Large intestine (tissue), 12 donors: ENCODE measurements at places on chromosomes 3 and 15.

- peak; percentile 49 for DNase-seq
These were observed 8.1 kb downstream of the CAV3 start for GRCh38 chr3:8741581-8742261.

- DNase-seq: no peak
These were observed 51.2 kb downstream of the GRK7 start for GRCh38 chr3:141814375-141814774.

DNA sequence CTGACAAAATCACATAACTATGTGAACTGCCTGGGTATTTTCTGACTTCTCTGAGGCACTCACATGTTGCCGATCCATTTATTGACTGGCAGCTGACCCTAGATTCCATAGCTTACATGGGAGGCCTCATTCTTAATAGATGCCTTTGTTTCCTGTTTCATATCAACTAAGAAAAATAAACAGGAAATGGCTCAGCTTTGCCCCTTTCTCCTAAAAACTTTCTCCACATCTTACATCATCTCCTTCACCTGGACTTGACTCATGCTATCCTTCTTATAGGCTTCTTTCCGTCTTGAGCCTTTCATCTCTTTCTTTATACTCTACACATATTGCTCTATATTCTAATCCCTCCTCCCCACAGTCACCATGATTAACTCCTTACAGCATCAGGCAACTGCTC, 38.0 kb downstream of the TXNRD3 start:
- no peak for DNase-seq

GRCh38 chr15:31893780-31894179, 136.5 kb upstream of the CHRNA7 start:
- no peak for DNase-seq

DNA sequence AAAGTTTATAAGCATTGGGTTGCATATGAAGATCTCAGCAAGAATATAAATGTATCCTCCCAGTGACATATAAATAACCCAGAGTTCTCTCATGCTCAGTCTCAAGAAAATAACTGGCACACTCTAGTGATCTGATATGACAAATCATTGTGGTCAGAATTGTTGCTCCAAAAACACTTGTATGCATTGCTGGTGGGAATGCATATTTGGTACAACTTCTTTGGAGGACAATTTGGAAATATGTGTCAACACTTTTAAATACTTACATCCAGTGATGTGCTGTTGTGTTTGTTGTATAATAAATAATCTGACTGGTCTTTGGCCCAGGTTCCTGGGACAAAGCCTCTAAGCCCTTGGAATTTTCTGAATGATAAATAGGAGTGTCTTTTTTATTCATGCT, 66.7 kb upstream of the STT3B start:
- no peak for DNase-seq

DNA sequence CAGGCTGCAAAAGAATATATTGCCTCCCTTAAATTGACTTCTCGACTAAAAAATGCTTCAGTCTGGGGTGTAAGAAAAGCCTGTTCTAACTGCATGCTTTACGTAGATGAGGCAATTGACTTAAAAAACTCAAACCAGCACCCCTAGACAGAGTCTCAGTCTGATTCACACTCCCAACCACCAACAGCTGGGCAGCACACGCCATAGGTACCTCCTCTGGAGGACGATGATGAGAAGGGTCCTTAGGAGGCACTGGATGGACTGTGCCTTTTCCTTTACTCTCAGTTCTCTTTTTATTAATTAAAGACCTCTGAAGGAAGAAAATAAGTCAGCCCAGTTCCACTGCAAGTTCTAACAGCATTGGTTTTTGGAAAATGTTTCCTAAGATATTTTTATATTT, 175.0 kb downstream of the PDZRN3 start:
- no peak for DNase-seq

DNA sequence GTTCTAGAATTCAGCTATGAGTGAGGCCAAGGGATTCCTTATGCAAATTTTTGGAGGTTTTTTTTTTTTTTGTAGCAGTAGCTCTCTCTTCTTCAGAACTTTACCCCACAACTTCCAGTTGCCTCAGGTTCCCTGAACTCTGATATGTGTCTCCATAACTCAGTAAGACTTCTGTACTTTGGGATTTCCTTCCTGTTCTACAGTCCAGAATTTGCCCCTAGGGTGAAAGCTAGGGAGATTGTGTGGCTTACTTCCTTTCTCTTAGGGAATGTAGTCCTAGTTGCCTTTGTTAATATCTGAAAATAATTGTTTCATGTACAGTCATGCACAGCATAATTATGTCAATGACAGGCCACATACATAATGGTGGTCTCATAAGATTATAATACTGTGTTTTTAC, 30.8 kb downstream of the LRRC28 start:
- peak; percentile 63 for DNase-seq

- no peak for DNase-seq
These were observed 53.6 kb upstream of the AP4E1 start for GRCh38 chr15:50854601-50855490.

GRCh38 chr3:148737104-148737530, 39.4 kb downstream of the AGTR1 start:
- DNase-seq: peak; percentile 92

GRCh38 chr3:120448756-120449155, 2.0 kb downstream of the FSTL1 start:
- no peak for DNase-seq

DNA sequence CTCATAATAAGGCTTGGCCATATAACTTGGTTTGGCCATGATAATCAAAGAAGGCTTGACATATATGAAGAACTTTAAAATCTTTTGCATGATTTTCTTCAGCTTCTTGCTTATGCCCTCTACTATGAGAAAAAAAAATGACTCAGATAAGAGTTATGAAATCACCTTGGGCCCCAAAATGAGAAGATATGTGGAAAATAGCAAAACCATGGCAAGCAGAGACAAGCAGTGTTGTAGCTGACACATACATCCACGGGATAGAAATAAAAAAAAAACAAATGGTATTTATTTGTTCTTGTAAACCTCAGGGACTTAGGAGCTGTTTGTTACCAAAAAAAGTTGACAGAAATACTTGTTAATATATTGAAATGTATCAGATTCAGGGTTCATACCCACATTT, 614.8 kb upstream of the BCHE start:
- no peak for DNase-seq

DNA sequence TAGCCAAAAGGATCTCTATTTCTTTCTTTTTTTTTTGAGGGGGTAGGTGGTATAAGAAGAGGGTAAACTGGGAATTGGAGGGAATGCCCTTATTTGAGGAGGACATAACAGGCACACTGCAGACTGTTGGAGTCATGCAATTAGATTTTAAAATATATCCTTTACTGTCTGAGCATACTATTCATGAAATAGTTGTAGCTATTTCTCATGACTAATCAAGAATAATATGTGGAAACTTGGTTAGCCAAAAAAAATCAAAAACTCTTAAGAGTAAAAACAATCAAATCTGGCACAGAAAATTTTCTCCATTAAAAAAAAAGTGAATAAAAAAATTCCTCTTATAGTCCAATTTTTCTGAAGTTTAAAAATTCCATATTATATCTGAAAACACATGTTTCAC, 174.9 kb downstream of the SCAPER start:
- no peak for DNase-seq

DNA sequence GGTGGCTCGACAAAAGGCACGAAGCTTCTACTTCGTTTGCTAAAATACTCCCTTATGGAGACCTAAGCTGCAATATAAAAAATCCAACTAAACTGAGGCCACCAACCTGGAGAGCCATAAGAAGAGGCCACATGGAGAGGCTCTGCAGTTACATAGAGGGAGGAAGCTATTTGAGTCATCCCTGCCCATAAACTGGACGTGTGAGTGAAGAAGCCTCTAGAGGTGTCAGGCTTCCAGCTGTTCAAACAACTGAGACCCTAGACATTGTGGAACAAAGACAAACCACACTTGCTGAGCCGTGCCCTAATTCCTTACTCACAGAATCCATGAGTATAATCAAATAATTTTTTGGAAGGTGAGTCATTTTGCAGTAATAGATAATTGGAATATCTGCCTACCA, 50.2 kb upstream of the GMNC start:
- DNase-seq: no peak
